Hindlimb muscle (tissue), 1 donor: ENCODE measurements at places on chromosomes 7 and 10. TPM values are rescaled to one million over a fixed set of nuclear protein-coding genes. Genes with fewer than 3 reads are reported as not detected.

ARHGAP22 gene
- polyA plus RNA-seq, result 1.3 TPM

OR2A7 gene
- polyA plus RNA-seq, result 1.1 TPM

SH2D4B gene
- 0.10 TPM for polyA plus RNA-seq

- DNase-seq, result no peak
Observed at GRCh38 chr10:32068569-32068968, 12.3 kb upstream of the KIF5B start.

GRCh38 chr7:34341326-34341725 lies 316.7 kb upstream of the NPSR1 start:
- DNase-seq, result no peak

DNA sequence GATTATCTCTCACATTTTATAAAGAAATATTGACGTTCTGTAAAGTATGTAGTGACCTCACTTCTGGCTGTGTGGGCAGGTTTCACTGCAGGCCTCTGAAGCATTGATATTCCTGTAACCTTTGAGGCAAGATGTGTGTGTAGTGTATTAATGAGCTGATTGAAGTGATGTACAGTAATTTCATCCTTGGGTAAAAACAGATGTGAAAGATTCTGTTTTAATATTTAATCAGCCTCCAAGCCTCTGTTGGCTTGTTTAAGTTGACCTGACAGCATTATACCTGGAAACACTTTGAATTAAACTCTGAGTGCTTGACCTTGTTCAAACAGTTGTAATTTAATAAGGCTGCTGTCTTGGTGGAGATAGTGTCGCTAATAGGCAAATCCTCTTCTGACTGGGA lies 74.9 kb downstream of the KAT6B start:
- DNase-seq, result no peak

DNA sequence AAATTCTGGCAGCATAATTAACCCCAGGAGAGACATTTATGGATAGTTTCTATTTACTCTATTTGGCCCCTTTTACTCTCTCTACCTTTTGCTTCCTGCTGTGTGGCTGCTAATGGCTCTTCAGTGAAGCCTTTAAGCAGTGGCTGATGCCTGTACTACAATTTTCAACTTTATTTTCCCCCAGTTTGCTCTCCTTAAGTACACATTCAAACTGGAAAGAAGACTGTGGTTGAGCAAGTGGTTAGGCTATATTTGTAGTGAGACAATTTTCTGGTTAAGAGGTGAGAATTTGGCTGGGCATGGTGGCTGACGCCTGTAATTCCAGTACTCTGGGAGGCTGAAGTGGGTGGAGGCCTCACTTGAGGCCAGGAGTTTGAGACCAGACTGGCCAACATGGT lies 8.5 kb upstream of the RSBN1L start:
- DNase-seq, result no peak
